NCI-H1930 (cell line): ENCODE measurements at places on chromosomes 13 and 19.
A peak's percentile ranks its signal among the peaks of the same experiment; 100 is the strongest.

- DNase-seq = no peak
Observed at GRCh38 chr13:87669379-87669978, 1.7 kb upstream of the SLITRK5 start.

DNA sequence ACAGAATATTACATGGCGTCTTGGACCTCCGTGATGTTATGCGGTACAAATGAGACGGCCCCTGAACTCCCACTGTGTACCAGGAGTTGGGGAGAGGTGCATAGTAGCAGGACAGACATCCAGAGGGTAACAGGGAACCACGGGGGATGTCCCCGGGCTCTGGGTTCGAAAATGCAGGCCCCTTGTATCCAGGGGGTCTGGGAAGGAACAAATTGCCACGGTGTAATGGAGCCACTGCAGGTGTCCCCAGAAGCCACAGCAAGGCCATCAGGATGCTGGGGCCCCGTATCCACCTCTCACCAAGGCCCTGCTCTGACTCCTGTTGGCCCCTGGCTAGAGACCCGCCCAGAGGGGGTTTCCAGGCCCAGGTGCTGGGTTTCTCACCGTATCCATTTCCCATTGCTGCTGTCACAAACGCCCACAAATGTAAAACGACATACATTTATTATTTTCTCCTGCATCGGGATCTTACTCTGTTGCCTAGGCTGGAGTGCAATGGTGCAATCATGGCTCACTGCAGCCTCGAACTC is 77.8 kb downstream of the INSR start:
- no peak for DNase-seq

DNA sequence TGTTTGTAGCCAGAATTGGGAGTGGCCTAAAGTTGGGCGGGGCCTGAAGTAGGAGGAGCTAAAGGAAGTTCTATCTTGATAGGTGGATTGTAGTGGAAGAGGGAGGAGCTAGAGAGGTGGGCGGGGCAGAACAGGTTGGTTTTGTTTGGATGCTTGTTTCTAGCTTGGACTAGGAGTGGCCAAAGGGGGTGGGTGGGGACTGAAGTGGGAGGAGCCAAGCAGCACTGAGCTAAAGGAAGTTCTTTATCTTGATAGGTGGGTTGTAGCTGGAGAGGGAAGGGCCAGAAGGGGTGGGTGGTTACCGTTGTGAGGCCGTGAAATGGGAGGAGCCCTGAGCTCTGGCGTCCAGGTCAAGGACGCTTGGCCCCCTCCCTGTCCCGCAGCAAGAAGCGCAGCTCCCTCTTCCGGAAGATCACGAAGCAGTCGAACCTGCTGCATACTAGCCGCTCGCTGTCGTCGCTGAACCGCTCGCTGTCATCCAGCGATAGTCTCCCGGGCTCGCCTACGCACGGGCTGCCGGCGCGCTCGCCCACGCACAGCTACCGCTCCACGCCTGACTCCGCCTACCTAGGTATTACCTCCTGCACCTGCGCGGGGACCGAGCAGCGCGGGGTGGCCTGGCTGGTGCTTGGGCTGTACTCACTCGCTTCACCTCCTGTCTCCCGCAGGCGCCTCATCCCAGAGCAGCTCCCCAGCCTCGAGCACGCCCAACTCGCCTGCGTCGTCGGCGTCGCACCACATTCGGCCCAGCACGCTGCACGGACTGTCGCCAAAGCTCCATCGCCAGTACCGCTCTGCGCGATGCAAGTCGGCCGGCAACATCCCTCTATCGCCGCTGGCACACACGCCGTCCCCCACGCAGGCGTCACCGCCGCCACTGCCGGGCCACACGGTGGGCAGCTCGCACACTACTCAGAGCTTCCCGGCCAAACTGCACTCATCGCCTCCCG is 8.0 kb downstream of the DNASE2 start:
- DNase-seq = no peak

DNA sequence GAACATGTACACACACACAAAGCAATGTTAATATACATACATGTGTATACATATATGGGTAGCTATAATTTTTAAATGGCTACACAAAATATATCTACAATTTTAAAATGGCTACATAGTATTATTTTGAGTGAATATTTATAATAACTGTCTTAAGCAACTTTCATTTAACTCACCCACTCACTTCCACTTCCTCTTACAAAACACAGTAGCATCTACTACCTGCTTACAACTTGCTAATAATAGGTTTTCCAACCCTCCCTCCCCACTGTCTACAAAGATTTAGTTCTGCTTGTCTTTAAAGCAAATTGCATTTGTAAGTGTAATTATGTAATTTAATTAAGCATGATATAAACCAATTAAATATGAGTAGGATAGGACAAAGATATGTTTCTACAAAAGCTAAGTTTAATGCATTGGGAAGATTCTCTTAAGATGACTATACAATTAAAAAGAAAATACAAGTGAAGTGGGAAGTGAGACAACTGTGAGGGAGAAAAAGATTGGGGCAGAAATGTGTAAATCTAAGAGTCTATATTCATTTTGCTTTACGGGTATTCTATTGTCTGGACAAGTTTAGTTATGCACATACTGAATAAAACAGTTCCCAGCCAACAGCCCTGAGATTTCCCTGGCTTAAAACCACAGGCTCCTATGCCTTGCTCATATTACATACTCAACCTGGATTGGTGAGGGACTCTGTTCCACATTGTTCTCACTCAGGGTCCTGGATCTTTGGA is 583.1 kb downstream of the EFNB2 start:
- DNase-seq = no peak

DNA sequence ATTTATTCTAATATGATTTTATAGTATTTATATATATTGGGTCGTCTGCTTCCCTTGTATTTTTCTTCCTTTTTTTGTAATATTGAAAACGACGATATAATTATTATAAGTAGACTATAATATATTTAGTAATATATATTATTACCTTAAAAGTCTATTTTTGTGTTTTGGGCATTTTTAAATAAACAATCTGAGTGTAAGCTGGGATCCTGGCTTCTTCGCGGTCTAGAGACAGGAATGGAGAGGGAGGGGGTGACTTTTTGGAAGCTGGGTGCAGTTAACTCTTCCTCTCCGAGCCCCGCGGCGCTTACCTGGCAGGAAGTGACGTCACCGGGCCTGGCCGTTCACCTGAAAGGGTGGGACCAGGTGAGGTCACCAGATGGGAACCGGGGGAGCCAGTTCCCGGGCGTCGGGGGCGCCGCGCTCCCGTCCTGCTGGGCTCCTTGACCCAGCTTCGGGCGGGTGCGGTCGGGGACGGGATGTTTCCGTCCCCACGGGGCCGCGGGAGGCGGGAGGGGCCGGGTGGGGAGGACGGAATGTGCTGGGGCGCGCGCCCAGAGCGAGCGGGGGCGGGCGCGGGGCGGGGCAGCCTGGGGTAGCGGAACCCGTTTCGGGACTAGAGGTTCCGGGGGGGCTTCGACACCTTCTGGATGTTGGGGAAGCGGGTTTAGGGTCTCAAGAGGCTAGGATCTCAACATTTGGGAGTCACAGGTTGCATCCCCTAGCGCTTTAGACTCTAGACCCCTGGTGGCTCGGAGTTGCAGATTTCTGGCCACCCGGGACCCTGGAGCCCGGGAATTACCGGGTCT is 2.8 kb downstream of the ZFP36 start:
- DNase-seq = peak; percentile 87

GRCh38 chr19:50649433-50650391 is at the start of gene C19orf81:
C19orf81 (plus strand) TSS chr19:50649445; CDS start chr19:50649445, 0 bp downstream.
- DNase-seq = peak; percentile 84

- DNase-seq = no peak
Observed at GRCh38 chr19:40721936-40722661, 5.2 kb downstream of the ITPKC start.

DNA sequence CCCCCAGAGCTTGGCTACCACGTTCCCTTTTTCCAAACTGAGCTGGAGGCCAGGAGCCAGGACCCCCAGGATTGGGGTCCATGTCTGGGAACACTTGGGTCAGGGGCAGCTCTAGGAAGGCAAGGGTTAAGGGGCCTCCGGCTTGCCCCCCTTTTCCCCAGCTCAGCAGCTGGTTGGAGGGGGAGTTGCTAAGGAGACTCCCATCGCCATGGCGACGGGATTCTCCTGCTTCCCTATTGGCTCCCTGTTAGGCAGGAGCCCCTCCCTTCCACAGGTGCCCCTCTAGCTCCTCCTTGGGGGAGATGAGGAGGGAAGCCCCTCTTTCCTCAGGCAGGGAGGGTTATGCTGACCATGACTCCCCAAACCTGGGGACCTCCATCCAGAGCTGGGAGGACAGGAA is 33.9 kb downstream of the PDE4A start:
- no peak for DNase-seq

DNA sequence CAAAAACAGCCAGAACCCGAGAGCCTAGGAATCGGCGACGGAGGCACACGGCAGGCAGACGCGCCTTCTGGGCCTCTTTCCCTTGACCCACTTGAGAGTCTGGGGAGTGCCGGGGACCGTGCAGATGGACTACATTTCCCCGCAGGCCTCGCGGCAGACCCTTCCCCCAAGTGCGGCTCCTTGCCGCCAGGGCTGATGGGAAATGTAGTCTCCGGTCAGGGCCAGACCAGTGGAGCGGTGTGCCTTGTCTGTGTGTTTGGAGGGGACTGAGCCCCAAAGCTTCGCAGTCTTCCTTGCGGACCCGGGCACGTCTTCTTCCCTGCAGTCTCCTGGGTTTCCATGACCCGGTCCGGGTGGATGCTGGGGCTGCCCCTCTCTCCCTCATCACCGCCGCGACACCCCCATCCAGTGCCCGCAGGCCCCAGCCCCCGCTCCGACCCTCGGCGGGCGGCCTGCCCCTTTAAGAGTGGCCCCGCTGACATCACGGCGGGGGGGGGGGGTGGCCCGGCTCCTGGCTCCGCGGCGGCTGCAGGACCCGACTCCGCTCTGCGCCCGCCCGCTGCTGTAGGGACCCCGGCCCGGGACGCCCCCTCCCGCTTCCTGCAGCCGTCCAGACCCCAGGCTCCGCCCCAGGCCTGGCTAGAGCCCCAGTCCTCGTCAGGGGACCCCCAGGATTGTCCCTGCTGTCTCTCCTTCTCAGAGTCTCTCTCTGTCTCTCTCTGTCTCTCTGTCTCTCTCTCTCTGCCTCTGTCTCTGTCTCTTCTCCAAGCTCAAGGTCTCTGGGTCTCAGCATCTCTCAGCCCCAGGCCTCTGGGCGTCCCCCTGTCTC is 758 bp upstream of the CACNG7 start:
- peak; percentile 34 for DNase-seq

GRCh38 chr19:43774103-43774939 is 6.5 kb downstream of the KCNN4 start:
- DNase-seq = no peak

DNA sequence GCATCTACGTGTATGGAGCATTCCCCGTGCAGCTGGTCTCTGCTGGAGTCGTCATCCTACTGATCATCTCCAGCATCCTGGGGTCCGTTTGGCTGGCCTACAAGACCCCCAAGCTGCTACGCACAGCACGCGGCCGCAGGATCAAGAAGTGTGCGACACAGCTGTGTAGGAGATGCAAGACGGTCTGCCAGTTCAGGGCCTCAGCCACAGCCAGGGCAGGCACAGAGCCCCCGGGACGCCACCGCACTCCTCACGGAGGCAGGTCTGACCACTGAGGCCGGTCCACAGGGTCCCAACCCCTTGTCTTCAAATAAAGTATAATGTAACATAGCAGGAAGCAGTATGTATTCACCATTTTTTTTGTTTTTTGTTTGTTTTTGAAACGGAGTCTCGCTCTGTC is 6.1 kb downstream of the PRR22 start:
- DNase-seq = no peak

DNA sequence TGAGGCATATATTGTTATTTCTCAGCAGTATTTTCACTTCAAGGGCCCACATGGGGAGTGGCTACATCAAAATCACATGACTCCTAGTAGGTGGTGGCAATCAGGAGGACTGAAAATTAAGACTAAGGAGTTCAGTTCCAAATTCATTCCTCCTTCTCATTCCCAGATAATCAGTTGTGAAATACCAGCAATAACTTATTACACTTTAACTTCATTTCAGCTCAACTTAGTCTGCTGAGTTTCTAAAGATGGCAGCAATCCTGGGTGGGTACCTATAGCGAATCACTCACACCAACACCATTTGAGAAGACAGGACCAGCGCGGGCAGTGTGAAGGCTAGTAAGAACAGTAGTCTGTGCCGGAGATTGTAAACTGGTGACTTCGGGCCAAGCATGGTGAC is 63.9 kb upstream of the SLC10A2 start:
- DNase-seq = no peak

DNA sequence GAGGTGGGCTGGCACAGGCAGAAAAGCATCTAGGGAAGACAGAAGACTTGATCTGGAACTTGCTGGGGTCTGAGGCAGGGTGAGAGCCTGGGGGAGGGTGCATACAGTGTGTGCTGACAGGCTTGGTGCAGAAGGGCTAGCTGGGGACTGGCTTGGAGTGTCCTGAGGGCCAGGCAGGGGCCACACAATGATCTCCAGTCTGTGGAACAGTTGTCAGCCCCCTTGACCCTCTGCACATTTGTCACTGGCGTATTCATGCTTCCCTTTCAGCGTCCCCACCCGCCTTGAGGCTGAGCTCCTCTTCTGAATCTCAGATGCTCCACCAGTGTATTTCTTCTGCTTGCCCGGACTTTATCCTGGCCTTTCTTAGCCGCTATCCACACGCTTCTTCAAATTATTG is 2.8 kb upstream of the MICU2 start:
- no peak for DNase-seq

DNA sequence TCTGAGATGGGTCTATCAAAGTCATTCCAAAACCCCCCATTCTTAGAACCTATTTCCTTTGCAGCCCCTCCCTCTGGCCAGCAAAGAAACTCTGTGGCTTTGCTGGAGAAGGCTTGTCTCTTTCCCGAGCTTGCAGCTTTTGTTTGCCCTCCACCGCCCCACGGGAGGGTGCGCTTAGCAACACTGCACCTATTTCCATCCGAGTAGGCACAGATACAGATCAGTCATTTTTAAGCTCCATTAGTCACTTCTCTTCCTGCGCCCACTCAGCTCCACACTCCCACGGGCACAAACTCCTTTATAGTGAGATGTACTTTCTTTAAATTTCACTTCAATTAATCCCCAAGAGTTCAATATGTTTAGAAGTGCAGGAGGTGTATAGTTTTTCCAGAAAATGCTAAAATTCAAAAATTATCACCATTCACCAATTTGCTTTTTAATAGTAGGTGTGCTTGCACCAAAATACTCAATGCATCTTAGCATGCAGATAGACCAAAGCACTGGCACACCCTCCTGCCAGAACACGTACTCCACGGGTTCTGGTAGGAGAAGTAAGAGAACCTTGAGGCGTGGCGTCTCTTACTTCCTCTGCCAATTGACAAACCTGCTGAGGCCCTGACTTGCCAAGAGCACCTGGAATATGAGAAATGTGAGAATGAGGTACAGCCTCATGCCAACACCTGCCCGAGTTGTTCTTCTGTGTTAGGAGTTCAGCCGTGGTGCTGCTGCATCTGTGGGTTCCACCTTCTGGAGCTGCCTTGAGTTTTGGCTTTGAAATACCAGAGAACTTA is 183.7 kb downstream of the TEX29 start:
- no peak for DNase-seq

- DNase-seq = no peak
Observed at GRCh38 chr19:3186160-3186688, 494 bp downstream of the NCLN start.

GRCh38 chr13:42396501-42396900 is 124.5 kb downstream of the AKAP11 start:
- no peak for DNase-seq
